ENCODE measurements at places on chromosomes 4 and X. TPM values are rescaled to one million over a fixed set of nuclear protein-coding genes. Genes with fewer than 3 reads are reported as not detected.

DNA sequence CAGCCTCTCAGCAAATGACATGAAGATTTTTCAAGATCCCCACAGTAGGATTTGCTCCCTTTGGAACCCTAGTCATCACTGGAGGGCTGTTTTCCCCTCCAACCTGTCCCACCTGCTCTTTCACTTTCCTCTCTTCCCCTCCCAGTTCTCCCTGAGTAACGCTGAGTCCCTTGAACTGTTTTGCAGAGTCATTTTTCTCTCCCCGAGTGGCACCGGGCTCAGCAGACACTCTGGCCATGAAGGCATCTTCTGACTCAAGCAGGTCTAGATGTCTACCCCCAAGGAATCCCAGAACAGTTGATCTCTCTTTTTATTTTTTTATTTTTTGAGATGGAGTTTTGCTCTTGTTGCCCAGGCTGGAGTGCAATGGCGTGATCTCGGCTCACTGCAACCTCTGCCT is 52.2 kb downstream of the HTRA3 start:
- no peak for DNase-seq

DNA sequence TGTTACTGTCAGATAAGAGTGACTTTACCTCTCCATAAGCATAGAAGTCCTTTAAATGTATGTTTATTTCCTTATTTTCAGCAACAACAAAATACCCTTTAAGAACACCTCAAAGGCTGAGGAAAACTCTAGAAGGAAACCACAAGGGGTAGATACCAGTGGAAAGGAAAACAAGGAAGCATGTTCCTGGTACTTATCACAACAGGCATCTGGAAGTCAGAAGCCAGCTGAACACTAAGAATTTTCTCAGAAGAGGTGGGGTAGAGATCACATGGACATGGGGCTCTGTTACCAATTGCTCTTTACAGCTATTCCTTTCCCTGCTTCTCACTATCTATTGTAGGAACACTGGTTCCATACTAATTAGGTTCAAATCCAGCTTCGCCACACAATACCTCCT is 51.5 kb upstream of the BEND2 start:
- DNase-seq: no peak

GRCh38 chr4:141432000-141432712 is 204.2 kb upstream of the IL15 start:
- no peak for DNase-seq

DNA sequence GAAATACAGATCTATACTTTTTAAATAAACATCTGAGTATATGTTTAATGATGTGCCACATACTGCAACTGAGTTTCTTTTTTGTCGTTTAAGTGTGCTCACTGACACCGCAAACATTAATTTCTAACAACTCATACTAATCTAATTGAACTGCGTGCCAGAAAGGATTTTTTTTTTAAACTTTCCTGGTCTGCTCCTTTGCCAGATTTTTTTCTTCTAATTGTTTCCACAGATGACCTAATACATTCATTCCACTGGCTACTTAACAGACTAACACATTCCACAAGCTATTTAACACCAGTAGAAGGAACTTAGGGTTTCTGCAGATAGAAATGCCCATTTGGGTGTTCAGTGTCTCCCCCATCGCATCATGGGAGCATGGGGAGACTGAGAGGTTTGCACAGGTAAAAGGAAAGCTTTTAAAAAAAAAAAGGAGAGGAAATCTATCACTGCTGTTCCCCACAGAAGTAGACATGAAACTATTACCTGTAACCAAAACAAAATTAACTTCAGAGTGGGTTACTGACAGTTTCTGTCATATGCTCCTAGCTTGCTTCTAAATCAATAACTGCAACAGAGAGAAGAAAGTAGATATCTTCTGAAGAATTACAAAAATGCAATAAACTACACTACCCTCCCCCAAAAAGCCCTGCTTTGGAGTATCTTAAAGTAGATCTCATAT is 31.6 kb downstream of the SH3KBP1 start:
- no peak for DNase-seq

- DNase-seq: no peak
Measured at GRCh38 chr4:66204534-66205247, 534.4 kb upstream of the EPHA5 start.

DNA sequence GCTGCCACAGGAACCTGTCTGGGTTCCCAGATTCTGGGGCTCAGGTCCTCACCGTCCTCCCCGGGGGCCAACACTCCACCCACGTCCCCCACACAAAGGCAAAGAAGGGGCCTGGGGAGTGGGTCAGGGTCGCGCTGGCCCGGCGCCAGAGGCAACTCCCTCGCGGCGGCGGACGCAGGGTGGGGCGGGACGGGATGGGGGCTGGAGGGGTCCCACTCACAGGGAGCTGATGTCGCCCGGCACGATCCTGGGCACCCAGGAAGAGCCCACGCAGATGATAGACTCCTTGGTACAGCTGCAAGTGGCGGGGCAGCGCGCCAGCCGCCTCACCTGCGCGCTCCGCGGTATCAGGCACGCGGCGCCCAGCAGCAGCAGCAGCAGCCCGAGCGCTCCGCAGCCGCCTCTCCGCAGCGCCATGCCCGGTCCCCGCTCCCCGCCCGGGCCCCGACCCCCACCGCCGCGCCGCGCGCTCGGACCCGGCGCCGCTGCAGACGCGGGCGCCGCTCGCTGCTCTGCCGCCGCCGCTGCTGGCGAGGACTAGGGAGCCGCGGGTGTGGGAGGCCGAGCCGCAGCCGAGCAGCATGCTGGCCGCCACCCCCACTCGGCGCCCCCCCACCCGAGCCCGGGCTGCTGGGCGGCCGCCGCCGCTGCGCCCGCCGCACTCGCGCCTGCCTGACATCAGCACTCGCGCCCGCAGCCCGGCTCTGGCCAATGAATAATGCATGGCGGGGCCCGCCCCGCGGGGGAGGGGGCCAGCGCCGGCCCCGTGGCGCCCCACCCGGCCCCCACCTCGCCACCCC is at the start of gene LGI2:
TSS of gene LGI2 (minus strand) at position 670 of the 800 bp plus-strand sequence. CDS start at position 417, 253 bp downstream.
- no peak for DNase-seq

DNA sequence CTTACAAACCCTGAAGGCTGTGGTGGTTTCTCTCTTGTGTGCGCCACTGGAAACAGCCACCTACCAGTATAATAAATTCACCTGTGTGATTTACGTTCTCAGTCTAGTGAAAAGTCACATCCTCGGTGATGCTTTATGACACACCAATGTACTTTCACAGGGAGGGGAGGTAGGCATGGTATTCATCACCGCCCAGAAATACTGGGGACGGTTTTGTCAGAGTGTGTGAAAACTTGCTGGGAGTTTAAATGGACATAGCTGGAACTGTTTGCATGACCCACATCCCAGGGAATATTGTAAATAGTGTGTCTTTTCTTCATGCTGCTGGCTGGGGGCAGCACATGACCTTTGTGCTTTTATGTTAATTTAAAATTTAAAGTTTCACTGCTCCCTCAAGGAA is 421.8 kb downstream of the MAPK10 start:
- no peak for DNase-seq

DNA sequence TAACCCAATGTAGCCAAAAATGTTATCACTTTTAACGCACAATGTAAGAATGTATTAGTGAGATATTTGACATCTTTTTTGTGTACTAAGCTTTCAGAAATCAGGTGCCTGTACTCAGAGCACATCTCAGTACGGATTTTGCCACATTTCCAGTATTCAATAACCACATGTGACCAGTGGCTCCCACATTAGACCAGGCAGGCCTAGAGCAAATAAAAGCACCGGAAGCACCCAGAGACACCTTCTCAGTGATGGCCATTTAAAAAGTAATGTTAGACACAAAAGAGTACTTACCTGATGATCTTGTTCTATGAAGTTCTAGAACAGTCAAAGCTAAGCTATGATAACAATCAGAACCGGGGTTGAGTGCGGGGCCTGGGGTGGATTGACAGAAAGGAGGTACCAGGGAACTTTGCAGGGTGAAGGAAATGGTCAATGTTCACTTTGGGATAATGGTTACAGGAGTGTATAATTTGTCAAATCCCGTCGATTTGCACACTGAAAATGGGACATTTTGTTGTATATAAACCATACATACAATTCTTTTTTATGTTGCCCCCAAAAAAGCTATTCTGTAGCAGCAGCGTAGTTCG is 1.2 kb downstream of the CTPS2 start:
- DNase-seq: no peak

PDE5A gene
- 0.25 TPM for total RNA-seq

UGT2B10 gene
- total RNA-seq: not detected

FAM47A gene
- total RNA-seq: not detected

HS3ST1 gene
- 2.0 TPM for total RNA-seq

LDB2 gene
- total RNA-seq: not detected

ANK2 gene
- total RNA-seq: 2.5 TPM

All from activated T-helper 2 cell treated with anti-CD3 and anti-CD28 coated beads, Interferon-gamma antibody, Interleukin-2, Interleukin-4, amounts not matched to agents 10 μg/mL and 5 μg/mL and 100 μg/mL, durations not matched to agents 14 hours and 24 hours and 36 hours (primary cell).